Subcutaneous preadipocyte (primary cell): ENCODE measurements at places on chromosomes 16 and 17. TPM values are rescaled to one million over a fixed set of nuclear protein-coding genes. Genes with fewer than 3 reads are reported as not detected.

The PRSS36 gene
- 0.20 and 0.37 TPM in 2 replicates for total RNA-seq

The PRAC2 gene
- not detected in 2 replicates for total RNA-seq

The PLLP gene
- total RNA-seq, result under 0.01 TPM in 1 of 2 replicates, not detected in the other

The NETO2 gene
- 11.0 and 20.3 TPM in 2 replicates for total RNA-seq

The SULT1A2 gene
- not detected in 2 replicates for total RNA-seq
